ENCODE measurements at places on chromosomes 3 and 15.
A peak's percentile ranks its signal among the peaks of the same experiment; 100 is the strongest.

DNA sequence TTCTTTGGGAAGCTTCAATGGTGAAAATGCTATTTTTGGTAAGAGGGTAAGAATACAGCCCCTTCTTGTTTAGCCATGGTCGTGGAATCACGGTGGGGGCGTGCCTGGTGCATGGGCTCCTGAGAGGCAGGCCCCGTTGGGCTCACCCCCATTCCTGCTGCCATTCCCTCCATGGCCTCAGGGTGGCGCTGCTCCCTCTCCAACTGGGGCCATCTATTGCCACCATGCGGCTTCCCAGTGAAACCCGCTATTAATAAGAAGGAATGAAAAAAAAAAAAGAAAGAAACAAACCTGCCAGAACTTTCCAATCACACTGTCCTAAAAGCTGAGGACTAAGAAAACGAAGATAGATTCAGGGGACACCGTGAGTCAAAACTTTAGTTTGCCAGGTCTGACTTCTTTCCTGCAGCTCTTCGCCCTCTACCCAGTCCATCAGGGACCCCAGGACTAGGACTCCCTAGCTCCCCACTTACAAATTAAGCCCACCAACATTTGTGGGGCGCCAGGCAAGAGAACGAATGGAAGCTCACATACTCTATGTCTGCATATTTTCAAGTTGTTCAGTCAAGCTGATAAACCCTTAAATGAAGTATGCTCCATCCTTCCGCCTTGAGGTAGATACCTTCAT is 30.6 kb upstream of the ABHD2 start:
- DNase-seq: peak; percentile 79

GRCh38 chr3:168655611-168656010 is 559.9 kb upstream of the GOLIM4 start:
- no peak for DNase-seq

DNA sequence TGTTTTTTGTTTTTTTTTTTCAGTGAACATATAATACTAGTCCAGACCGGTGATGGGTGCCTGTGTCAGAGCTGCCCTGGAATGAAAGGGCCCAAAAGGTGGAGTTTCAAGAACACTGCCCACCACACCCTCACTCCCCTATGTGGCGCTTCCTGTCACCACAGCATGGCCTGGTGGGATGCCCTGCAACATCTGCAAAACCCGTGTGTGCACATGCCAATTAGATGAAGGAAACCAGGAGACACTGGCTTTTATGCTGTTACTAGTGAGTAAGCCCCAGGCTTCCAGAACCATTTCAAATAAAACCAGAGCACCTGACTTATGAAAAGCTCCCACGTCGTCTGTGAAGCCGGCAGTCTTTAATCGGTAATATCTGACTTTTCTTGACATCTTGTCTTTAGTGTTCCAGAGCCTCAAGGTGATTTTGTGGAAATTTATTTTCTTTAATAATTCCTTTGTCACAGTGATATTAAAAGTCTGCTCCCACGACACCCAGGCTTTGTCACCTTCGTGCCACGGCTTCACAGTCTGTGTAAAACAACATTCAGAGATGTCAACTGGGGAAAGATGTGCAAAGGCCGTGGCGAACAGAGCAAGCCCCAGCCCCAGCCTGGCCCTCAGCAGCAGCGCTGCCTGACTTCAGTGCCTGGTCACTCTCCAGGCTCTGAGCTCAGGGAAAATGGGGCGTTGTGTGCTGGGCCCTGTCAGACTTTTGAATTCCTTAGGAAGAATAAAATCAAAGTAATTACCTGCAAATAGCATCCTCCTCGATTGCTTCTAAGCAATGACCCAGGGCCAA is 6.4 kb downstream of the CFAP92 start:
- no peak for DNase-seq

DNA sequence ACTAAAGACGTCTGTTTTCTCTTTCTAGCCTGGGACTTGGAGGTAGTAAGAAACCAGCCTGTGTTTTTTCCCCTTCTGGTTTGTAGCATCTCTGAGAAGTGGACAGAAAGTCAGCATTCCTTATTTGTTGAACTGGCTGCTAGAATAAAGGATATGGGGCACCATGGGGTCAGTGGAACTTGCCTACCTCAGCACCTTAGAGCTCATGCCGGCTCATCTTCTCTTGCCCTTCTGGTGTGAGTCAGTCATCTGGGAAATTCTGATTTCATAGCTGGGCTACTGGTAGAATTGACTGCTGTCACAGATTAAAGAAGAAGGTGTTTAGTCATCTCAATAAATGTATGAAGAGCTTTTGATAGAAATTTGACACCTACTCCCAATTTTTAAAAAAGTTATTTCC is 202.7 kb upstream of the TOPAZ1 start:
- no peak for DNase-seq

- DNase-seq: no peak
These were observed 140.3 kb upstream of the SEMA6D start for GRCh38 chr15:47577000-47577399.

DNA sequence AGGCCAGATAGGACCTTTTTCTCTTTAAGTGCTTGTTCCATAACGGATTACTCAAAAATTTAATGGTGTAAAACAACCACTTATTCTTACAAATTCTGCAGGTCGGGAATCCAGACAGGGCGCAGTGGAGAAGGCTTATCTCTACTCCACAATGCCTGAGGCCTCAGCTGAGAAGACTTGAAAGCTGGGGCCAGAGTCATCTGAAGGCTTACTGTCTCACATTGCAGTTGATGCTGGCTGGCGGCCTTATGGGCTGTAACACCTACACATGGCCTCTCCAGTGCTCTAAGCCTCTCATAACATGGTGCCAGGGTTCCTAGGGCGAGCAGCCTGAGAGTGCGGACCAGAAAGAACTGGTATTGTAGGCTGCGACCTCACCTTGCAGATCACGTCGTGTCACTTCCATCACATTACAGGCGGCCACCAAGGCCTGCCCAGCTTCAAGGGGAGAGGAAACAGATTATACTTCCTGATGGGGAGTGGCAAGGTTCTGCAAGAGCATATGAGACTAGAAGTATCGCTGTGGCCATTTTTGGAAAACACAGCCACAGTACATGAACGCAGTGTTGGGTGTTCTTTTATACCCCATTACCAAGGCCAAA is 32.4 kb downstream of the CMTM7 start:
- no peak for DNase-seq

GRCh38 chr15:91183596-91183995 is 83.5 kb downstream of the SV2B start:
- no peak for DNase-seq

GRCh38 chr3:62525281-62525680 is 151.9 kb upstream of the FEZF2 start:
- no peak for DNase-seq

GRCh38 chr15:99593070-99593469 is 27.3 kb downstream of the MEF2A start:
- no peak for DNase-seq

DNA sequence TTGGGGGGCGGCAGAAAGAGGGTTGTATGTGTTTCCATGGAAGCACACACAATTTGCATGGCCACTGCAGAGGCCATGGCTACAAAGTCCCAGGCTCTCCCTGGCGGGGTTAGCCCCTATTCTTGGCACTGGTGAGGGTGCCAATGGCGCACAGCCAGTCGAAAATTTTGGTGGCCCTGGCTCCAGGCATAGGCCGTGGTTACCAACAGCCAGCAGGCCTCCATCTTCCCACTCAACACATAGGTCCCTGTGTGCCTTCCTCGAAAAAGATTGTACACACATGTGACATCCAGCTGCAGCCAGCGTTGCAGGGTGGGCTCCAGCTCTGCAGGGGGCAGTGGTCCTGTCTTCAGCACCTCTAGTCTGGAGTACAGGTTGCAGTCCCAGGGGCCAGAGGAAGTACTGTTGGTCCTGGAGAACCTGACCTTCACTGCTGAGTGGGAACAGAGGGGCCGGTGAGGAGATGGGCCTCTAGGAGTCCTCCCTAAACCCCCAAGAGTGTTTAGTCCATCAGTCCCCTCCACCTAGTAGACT is 7.1 kb downstream of the P4HTM start:
- DNase-seq: no peak

GRCh38 chr15:70257573-70258248 is 160.0 kb upstream of the TLE3 start:
- DNase-seq: no peak

DNA sequence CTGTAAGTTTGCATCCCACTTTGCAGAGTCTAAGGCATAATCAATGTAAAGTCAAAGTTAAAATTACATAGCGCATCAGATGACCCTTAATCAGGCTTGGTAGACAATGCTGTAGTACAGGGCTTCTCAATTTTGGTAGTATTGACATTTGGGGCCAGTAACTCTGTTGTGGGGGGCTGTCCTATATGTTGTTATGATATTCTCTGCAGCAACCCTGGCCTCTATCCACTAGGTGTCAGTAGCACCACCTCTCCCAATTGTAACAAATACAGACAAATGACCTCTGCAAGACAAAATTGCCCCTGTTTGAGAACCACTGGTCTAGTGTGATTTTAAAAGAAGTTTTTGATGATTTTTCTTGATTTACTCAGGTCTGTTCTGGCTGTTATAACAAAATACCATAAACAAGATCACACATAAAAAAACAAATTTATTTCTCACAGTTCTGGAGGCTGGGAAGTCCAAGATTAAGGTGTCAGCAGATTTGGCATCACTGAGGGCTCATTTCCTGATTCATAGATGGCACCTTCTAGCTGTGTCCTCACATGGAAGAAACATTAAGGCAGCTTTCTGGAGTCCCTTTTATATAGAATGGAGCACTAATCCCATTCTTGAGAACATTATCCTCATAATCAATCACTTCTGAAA is 37.6 kb upstream of the SLC9A9 start:
- DNase-seq: peak; percentile 20

- DNase-seq: no peak
These were observed 93.9 kb upstream of the EPHA3 start for GRCh38 chr3:89013536-89013935.

GRCh38 chr15:87755226-87755625 is 501.3 kb downstream of the NTRK3 start:
- DNase-seq: no peak

DNA sequence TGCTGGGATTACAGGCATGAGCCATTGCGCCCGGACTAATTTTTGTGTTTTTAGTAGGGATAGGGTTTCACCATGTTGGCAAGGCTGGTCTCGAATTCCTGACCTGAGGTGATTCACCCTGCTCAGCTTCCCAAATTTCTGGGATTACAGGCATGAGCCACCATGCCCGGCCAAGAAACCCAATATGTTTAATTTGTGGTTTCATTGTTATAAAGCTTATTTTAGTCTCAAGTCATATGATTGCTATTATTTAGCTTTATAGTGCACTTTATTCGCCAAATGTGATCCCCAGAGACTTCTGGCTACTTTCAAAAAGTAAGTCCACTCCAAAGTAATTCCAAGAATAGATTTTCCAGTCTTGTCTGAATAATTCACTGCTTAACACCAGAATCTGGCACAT is 19.3 kb upstream of the SLC4A7 start:
- no peak for DNase-seq
